ENCODE measurements at places on chromosomes 11 and 22.
A peak's percentile ranks its signal among the peaks of the same experiment; 100 is the strongest.

DNA sequence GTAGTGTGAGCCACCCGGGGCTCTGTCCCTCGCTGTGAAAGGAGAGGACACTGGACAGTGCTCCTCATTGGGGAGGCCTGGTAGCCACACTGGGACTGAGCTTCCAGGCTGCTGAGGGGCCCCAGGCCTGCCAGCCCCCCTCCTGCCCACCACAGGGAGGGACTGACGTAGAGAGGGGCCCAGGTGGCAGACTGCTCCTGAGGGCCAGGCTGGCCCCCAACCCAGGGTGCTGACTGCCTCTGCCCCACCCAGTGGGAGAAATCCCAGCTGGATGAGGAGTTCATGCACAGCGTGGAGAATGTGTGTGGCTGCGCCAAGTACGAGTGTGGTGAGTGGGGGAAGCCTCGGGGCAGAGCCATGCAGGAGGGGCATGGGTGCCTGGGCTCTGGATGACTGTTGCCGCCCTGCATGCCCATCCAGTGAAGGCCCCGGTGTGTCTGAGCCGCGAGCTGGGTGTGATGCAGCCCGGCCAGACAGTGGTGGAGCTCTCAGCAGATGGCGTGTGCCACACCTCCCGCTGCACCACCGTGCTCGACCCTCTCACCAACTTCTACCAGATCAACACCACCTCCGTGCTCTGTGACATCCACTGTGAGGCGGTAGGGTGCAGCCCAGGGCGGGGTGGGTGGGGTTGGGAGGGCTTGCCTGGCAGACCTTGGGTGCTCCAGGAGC lies 78.7 kb upstream of the MYOD1 start:
- DNase-seq = no peak

- no peak for DNase-seq
Observed at GRCh38 chr11:100316952-100317351, 370.1 kb upstream of the ARHGAP42 start.

GRCh38 chr11:83815736-83816135 lies 529.6 kb upstream of the CCDC90B start:
- DNase-seq = no peak

- DNase-seq = peak; percentile 16
Observed at GRCh38 chr11:47400768-47401279, 7.6 kb upstream of the SLC39A13 start.

GRCh38 chr22:19984201-19984753 lies 32.3 kb downstream of the ARVCF start:
- DNase-seq = no peak

DNA sequence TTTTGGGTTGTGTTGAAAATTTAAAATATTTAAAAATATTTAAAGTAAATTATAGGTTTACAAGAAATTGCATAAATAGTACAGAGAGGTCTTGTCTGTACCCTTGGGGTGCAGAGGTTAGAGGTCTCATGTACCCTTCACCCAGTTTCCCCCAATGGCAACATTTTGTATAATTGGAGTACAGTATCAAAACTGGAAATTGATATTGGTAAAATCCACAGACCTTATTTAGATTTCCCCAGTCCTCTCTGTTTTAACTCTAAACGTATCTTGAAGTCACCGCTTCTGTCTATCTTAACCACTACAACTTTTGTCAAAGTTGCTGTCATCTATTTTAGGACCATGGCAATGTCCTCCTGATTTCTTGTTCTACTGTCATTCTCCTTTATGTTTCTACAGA lies 10.9 kb downstream of the THY1 start:
- DNase-seq = no peak

DNA sequence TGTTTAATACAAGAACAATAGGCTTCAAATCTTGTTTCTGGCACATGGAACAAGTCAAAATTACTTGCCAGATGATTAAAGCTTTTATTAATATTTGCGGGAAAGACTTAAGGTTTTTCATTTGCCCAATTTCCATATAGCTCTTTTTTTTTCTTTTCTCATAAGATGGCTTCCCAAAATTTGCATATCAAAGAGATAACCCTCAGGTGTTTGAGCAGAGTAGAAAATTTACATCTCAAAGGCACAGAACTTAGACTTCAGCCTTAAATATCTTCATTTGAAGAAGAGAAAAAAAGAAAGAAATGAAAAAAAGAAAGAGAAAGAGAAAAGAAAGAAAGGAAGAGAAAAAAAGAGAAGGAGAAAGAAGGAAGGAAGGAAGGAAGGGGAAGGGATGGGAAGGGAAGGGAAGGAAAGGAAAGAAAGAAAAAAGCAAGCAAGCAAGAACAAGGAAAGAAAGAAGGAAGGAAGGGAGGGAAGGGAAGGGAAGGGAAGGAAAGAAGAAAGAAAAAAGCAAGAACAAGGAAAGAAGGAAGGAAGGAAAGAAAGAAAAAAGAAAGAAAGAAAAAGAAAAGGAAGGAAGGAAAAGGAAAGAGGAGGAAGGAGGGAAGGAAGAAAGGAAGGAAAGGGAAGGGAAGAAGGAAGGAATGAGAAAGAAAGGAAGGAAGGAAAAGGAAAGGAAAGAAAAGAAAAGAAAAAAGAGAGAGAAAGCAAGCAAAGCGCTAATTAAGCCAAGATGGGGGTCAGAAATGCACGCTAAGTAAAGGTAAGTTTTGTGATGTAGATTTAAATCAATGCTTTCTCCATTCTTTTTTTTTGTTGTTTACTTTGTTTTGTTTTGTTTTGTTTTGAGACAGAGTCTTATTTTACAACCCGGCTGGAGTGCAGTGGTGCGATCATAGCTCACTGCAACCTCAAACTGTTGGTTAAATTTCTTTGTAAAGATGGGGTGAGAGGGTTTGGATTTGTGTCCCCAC lies 20.2 kb upstream of the IFITM3 start:
- DNase-seq = no peak

DNA sequence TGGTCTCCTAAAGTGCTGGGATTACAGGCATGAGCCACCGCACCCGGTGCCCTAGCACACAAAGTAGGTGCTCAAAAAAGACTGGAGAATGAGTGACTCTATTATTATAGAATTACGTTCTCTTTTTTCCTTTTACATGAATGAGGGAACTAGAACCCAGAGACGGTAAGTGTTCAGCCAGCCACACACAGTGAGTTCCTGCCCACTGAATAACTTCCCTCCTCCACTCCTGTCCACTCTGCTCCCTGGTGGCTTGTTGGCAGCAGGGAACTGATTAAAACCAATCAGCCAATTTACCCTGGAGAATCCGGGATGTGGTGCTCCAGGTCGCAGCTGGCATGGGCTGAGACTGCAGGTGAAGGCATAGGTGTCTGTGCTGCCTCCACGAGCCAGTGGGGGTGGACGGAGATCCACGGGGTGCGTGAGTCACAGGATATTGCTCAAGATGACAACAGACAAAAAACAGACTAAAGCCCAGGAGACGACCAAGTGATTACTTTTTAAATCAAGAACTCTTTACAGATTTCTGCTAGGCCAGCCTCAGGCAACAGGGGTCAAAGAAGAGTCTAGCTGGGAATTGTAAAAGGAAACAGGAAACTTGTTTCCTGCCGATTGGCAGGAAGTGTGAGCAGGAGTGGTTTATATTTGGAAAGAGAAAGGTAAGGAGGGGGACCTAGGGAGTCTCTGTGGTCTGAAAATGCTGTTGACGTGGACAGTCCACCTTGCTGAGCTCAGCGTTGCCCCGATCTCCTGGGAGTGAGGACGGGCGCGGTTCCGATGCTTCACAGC lies 95.2 kb upstream of the TP53I11 start:
- DNase-seq = no peak

Data from GM12892 (cell line).